SJCRH30 (cell line): ENCODE measurements at places on chromosomes 1 and 21. TPM values are rescaled to one million over a fixed set of nuclear protein-coding genes. Genes with fewer than 3 reads are reported as not detected.

NR5A2 gene
- total RNA-seq, result 0.84 and 1.0 TPM in 2 replicates

C1orf159 gene
- total RNA-seq, result 19.9 and 20.8 TPM in 2 replicates

DNA sequence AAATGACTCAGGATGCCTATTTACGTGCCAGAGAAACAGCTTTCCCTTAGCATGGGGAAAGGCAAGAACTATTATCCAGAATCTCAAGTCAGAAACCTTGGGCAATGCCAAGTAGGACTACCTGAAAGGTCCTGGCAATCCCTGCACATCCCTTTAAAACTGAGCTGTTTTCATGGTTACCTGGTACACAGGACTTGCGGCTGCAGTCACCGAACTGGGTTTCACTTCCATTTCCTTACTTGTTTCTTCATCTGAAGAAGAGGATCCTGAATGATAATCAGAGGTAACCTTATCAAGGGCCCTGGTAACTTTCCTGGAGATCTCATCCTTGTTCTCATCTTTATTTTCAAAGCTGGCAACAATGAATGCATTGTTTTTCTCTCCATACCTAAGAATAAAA lies 14.3 kb downstream of the BTG3 start:
- DNase-seq, result no peak

DNA sequence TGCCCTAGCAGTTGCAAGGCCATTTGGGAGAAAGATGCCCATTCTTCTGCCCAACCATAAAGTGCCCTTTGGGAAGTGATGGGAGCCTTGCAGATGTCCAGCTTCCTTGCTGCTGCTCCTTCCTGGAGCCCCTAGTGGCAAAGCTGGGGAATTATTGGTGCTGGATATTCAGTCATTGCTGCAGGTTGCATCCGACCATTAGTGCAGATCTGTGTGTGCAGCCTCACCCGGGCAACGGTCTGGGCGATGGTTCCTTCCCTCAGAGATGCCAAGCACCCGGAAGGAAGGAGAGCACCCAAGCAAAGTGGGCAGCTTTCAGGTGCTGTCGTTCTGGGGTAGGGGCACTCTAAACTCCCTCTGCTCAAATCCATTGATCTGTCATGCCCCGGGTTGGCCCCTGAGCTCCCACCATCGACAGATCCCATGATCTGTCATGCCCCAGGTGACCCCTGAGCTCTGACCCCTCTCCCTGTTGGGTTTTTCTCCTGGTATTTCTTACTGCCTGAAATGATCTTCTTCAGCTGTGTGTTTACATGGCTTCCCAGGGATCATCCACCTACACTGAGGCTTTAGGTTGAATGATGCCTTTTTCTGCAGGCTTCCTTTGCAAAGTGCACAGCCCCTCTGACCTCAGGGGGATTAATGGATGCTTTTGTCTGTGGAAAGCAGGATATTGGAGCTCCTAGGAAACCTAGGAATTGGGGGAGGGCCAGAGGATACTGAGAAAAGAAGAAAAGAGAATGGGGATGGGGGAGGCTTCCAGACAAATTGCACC lies 467.5 kb downstream of the PTPRU start:
- DNase-seq, result no peak

OR2AK2 gene
- not detected in 2 replicates for total RNA-seq

DNA sequence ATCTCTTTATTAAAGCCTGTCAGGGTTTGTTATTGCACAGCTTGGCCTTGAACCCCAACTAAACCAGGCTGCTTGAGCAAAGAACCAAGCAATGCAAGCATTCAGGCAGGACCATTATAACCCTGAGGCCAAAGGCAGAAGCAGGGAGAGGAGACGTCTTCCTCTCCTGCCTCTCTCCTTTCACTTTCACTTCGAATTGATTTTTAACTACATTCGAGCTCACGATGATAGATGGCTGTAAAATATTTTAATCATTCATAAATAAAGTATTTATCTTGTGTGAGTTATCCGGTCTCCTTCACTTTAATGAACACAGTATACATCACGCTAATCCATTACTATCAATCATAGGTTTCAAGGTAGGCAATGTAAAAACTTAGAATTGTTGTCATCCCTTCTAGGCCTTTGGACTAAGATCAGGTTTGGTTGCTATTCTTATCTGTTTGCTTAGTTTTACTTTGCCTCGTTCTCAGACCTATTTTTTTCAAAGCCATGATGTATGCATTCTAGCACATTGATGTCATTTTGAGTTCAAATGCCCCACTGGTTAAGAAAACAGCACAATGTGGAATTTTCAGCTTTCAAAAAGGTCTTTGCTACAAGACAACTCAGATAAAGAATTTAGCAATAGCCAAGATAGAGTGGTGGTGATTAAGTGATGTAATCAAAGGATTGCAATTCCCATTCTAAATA lies 480.2 kb upstream of the RUNX1 start:
- DNase-seq, result no peak

ACTN2 gene
- 2.0 and 3.0 TPM in 2 replicates for total RNA-seq

DNA sequence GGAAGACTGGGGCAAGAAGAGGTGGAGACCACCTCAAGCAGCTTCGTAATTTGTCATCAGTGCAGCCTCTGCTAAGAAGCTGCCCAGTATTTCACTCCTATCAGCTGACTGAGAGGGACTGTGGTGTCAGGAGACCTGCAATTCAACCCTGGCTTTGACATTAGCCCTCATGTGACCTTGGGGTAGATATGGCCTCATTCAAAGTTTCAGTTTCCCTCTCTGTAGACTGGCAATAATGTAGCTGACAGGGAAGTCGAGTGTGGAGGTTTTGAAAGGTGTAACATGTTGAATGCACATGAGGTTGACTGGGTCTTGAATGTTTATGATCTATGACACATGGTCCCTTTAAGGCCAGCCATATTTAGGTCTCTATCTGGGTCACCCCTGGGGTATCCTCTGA lies 2.2 kb upstream of the SPRR4 start:
- DNase-seq, result no peak

- DNase-seq, result no peak
Observed at GRCh38 chr1:24951337-24951736, 21.3 kb upstream of the RUNX3 start.

- DNase-seq, result no peak
Observed at GRCh38 chr1:234604495-234605398, 5.2 kb downstream of the IRF2BP2 start.

- no peak for DNase-seq
Observed at GRCh38 chr1:64229307-64229706, 25.9 kb downstream of the UBE2U start.

TCP10L gene
- not detected in 2 replicates for total RNA-seq

GRCh38 chr1:212721388-212722247 lies 22.0 kb upstream of the BATF3 start:
- no peak for DNase-seq

DNA sequence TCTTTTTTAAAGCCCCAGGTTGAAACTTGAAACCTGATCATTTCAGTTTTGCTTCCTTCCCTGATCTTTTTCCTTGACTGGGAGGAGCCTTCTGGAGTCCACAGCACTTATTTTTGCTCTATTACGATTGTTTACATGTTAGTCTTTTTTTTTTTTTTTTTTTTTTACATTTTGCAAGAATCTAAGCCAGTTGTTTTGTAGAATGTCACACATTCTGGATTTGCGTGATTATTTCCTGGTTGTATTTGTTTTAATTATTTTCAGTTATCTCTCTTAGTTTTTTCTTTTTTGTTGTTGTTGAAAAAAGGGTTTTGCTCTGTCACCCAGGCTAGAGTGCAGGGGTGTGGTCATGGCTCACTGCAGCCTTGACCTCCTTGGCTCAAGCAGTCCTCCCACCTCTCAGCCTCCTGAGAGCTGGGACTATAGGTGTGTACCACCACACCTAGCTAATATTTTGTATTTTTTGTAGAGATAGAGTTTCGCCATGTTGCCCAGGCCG lies 32.8 kb downstream of the OSBPL9 start:
- DNase-seq, result no peak

DNA sequence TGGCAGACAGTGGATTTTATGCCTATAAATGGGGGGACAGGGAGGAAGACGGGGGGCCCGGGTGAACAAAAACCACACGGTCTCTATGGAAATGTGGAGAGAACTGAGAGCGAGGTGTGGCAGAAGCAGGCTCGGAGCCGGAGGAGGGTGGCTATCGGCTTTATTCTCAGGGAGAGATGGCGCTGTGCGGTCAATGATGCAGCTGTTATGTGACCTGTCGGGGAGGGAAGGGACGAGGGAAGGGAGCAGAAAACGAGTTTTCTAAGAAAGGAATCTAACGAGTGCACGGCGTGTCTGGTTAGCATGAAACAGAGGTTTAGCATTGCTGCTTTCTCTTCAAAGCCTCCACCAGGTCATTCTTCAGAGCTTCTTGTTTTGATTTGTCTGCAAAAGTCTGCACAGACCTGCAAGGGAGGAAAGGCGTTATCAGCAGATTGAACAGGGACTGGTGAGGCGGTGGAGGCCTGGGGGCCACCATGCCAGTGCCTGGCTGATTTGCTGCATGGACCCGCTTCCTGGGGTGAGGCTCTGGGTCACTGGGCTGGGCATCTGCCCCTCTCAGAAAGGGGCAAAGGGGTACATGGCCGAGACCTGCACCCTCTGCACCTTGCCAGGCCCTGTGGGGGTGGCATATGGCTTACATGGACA lies 27.2 kb downstream of the SLC66A1 start:
- DNase-seq, result no peak

DNA sequence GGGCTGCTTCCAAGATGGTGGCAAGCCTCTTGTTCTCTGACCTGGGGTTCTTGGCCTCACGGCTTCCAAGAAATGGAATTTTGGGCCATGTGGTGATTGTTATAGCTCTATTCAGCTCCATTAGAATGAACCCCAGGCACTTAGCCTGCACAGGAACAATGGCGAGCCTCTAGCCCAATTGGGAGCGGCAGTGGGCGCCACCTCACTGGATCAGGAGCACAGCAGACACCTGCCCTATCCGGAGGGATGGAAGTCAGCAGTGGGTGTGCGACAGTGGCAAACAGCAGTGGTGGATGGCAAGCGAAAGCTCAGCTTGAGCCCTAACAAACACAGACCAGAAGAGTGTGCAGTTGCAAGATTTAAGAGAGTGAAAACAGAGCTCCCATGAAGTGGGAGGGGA lies 230.9 kb downstream of the GPR52 start:
- no peak for DNase-seq

DNA sequence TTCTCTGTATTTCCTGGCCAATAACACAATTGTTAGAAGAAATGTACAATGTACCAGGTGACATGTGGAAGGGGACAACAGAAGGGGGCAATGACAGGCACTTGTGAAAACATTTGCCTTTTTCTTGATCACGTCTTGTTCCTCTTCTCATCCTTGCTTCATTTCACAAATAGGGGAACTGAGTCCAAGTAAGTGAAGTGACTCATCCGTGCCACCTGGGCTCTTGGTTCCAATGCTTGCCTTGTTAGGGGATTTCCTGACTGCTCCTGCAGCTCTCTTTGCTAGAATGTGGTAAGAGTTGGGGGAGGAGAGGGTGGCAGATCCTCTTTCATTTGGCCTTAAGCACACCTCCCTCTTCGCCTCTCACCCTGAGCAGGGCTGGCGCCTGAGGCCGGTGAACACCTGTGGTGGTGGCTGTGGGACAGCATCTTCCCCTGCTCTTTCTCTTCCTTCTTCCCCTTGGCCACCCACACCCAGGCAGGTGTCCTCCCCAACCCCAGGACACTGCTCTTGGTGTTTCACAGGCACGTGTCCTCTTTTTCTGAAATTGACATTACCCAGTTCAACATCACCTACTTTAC lies 2.2 kb upstream of the RHEX start:
- no peak for DNase-seq

DNA sequence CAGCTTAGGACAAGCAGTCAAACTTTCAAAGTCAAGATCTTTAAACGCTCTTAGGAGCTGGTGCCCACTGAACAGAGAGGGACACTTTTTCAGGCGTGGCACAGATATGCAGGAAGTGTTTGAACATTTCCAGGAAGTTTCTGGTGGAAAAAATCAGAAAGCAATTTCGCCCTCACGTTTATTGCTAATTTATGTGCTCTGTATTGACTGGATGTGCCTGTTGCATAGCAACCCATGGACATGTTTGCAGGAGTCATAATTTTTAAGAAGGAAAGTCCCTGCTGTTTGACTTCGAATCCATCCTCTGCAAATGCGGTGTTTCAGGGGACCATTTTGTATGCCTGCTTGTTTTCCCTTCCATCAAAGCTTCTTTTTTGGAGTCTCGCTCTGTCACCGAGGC lies 239.9 kb upstream of the IRF2BP2 start:
- no peak for DNase-seq

DNA sequence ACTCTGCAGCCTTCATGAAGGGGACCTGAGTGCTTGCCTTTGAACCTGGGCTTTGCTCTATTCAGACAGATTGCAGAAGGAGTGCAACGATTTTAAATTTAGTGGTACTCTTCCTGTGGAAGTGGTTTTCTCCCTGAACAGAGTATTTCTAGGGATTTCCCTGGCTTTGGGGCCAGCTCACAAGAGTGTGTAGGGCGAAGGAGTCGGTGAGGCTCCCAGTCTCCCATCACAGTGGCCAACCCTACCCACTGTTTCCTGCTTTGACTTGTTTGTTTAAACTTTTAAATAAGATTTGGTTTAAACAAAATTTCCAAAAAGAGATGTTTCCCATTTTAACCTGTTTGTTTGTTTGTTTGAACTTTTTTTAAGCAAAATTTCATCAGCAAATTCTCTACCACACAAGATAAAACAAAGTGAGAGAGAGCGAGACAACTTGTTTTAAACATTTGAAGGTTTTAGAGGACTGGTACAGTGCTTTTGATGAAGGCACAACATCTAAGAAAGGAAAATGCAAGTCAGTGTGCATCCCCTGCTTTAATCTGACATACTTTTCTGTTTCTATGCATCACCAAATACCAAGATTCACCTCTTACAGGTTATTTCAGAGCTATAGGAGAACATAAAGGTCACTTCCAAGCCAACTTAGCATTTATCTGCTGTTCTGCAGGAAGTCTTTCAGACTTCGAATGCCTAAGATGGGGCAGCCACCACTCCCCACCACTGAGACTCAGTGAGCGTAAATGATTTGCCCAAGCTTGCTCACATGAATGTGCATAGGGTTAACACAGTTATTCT lies 6.6 kb downstream of the SELP start:
- DNase-seq, result no peak

GRCh38 chr1:56461158-56462127 lies 117.9 kb downstream of the PLPP3 start:
- DNase-seq, result peak; percentile 6

DNA sequence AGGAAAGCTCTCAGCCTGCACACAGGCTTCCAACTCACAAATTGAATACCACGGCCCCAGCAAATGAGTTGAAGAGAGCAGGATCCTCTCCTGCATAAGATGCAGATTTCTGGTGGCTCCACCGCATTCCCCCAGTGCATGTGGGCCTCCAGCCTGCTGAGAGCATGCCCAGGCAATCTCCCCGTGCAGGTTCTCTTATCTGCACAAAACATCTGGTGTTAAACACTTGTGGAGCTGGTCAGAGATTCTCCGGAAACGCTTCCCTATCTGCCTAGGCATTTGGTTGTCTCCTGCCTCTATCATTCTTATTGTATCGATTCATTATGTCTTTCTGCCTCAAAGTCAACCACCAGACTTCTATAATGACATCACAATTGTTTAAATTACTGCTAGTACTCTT lies 1349.0 kb upstream of the B3GALT2 start:
- DNase-seq, result no peak

LTN1 gene
- 44.6 and 49.8 TPM in 2 replicates for total RNA-seq
